Skeletal muscle tissue (tissue), 5 donors: ENCODE measurements at places on chromosomes 12 and 14. TPM values are rescaled to one million over a fixed set of nuclear protein-coding genes. Genes with fewer than 3 reads are reported as not detected.

HECTD1 gene
- total RNA-seq: 234 TPM

FGF23 gene
- total RNA-seq: under 0.01 TPM

VRTN gene
- not detected for total RNA-seq

ZNF740 gene
- total RNA-seq: 16.7 TPM

SERPINA10 gene
- not detected for total RNA-seq

KRT2 gene
- not detected for total RNA-seq

ANKRD33 gene
- total RNA-seq: not detected

KLRK1 gene
- total RNA-seq: 0.52 TPM

TAS2R43 gene
- 11.5 TPM for total RNA-seq

LRFN5 gene
- total RNA-seq: 12.0 TPM

KCNA1 gene
- total RNA-seq: 1.6 TPM

RAPGEF3 gene
- 8.4 TPM for total RNA-seq

NEMP1 gene
- total RNA-seq: 11.0 TPM

L3HYPDH gene
- total RNA-seq: 25.6 TPM

AKT1 gene
- total RNA-seq: 151 TPM

AMN gene
- 1.0 TPM for total RNA-seq

PARP11 gene
- 6.3 TPM for total RNA-seq

DENND5B gene
- 29.2 TPM for total RNA-seq

NINJ2 gene
- 2.6 TPM for total RNA-seq

INTS13 gene
- 23.0 TPM for total RNA-seq

APOF gene
- not detected for total RNA-seq

LRRC10 gene
- 0.52 TPM for total RNA-seq

AKAP3 gene
- total RNA-seq: 1.0 TPM

TPI1 gene
- total RNA-seq: 1,878 TPM

ZDHHC22 gene
- 0.52 TPM for total RNA-seq

OR4K13 gene
- not detected for total RNA-seq

RD3L gene
- total RNA-seq: not detected

ACSM4 gene
- total RNA-seq: not detected

ETNK1 gene
- 24.0 TPM for total RNA-seq

KCNJ8 gene
- total RNA-seq: 32.4 TPM

SPIC gene
- total RNA-seq: not detected

SERPINA12 gene
- not detected for total RNA-seq

SRGAP1 gene
- total RNA-seq: 5.7 TPM

LBHD2 gene
- not detected for total RNA-seq

C12orf57 gene
- total RNA-seq: 205 TPM

TSPAN19 gene
- not detected for total RNA-seq

CELA1 gene
- not detected for total RNA-seq

CLEC2D gene
- total RNA-seq: 12.0 TPM

CEP128 gene
- total RNA-seq: 6.8 TPM
